T follicular helper cell (primary cell): ENCODE measurements at places on chromosomes 12 and 14.

GRCh38 chr14:35944847-35945246 lies 118.7 kb downstream of the BRMS1L start:
- no peak for DNase-seq

- no peak for DNase-seq
Observed at GRCh38 chr14:80445605-80446004, 234.3 kb upstream of the DIO2 start.

GRCh38 chr12:55658635-55659391 lies 22.1 kb downstream of the OR10P1 start:
- no peak for DNase-seq

- DNase-seq = peak; percentile 14
Observed at GRCh38 chr12:112419297-112420133, 768 bp downstream of the PTPN11 start.

DNA sequence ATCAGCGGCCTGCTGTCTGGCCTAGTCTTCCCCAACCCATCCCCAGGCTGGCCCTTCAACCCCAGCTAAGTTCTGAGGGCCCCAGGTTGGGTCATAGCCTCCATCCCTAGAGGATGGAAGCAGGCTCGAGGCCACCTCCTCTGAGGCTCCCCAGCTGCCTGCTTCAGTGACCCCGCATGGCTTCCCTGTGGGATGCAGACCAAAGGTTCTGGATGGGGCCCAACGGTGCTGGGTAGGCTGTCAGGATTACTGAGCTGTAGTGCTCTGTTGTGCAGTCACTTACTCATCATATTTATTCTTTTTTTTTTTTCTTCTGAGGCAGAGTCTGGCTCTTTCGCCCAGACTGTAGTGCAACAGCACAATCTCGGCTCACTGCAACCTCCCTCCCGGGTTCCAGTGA lies 92.0 kb downstream of the IRF2BPL start:
- no peak for DNase-seq

GRCh38 chr14:74572726-74573301 lies 39.2 kb downstream of the LTBP2 start:
- DNase-seq = no peak

- no peak for DNase-seq
Observed at GRCh38 chr12:112304436-112304835, 77.8 kb downstream of the HECTD4 start.

GRCh38 chr12:18261906-18262305 lies 588 bp downstream of the PIK3C2G start:
- no peak for DNase-seq

DNA sequence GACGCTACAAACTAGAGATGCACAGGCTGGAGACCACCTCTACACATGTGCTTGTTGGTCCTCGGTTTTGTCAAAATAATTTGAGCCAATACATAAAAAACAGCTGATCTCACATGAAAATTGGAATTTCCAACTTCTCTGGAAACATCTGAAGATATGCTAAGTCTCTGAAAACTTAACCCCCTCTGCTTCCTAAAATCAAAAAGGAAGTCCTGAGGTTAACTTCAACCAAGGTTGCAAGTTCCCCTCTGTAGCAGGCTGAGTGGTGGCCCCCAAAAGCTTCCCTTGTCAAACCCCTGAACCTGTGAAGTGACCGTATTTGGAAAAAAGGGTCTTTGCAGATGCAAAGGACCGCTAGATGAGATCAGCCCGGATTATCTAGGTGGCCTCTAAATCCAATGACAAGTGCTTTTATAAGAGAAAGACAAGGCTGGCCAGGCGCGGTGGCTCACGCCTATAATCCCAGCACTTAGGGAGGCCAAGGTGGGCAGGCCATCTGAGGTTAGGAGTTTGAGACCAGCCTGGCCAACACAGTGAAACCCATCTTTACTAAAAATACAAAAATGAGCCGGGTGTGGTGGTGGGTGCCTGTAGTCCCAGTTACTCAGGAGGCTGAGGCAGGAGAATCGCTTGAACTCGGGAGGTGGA lies 32.0 kb upstream of the VPS37B start:
- DNase-seq = no peak

- no peak for DNase-seq
Observed at GRCh38 chr14:69693145-69693544, 73.8 kb upstream of the SRSF5 start.

DNA sequence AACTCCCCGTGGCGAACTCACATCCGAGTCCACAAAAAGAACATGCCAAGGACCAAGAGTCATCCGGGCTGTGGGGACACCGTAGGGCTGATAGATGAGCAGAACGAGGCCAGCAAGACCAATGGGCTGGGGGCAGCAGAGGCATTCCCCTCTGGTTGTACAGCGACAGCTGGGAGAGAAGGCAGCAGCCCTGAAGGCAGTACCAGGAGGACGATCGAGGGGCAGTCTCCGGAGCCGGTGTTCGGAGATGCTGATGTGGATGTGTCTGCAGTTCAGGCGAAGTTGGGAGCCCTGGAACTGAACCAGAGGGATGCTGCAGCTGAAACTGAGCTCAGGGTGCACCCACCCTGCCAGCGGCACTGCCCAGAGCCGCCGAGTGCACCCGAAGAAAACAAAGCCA lies 50.7 kb downstream of the TBC1D30 start:
- no peak for DNase-seq

GRCh38 chr12:46110223-46110611 lies 119.8 kb upstream of the SCAF11 start:
- DNase-seq = no peak

DNA sequence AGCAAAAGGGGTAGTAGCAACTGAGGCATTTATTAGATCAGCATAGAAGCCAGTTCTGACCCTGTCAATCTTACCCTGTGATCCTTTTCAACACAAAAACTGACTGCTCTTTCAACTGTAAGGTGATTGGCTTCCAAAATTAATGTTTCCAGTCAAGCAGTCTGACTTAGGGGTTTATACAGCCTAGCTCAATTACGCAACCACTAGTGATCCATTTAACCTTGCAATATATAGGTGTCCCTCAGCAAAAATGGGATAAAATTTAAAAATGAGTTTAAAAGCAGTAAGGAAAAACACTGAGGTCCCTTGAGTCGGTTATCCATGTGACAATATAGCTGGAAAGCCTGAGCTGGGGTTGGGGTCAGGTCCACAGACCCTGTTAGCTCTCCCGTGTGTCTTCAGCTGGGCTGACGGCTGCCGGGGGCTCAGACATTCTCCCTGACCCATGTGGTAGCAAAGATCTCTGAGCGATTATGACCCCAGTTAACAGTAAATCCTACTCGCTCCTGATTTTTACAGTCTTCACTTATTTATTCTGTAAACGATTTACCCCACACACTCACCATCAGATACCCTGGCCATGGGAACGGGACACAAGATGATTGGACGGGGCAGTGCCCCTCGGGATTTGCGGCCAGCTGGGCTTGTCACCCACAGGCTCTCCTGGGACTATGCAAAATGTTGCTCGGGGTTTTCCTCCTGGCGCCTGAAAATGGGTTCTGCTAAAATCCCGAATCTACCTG lies 16.6 kb downstream of the ADGRD1 start:
- no peak for DNase-seq

GRCh38 chr12:104577581-104577981 lies 120.8 kb downstream of the CHST11 start:
- DNase-seq = no peak

DNA sequence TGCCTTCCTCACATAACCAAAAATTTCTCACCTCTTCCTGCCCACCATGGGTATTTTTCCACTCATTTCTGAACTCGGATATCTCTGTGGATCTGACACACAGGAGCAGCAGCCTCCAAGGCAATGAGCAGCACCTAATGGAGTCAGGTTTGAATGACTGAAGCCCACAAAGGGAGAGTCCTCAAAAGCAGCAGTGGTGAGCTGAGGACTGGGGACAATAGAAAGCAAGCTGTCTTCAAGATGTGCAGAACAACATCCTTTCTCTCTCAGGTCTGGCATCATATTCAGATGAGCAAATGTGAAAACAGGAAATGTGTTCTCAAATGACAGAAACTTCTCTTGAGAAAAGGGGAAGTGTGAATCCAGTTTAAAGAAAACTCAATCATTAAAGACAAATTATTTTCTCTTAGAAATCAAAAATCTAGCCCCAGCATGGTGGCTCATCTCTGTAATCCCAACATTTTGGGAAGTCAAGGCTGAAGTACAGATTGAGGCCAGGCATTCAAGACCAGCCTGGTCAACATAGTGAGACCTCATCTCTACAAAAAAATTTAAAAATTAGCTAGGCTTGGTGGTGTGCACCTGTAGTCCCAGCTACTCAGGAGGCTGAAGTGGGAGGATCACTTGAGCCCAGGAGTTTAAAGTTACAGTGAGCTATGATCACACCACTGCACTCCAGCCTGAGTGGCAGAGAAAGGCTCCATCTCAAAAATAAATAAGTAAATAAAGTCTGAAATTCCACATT lies 54.2 kb downstream of the C12orf42 start:
- no peak for DNase-seq

DNA sequence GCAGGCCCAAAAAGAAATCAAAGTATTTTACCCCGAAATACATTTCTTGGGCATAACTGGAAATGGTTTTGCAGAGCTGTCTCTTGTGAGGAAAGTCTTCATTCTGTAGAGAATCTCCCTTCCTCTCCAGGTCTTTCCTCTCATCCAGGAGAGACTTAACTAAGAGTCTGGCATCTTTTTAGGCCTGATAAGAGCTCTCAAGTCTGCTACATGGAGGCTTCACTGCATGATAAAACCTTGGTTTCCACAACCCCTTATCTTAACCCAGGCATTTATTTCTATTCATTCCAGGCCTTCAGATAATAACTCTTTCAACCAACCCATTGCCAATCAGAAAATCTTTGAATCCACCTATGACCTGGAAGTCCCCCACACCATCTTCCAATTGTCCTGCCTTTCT lies 41.1 kb upstream of the LRRK2 start:
- no peak for DNase-seq

DNA sequence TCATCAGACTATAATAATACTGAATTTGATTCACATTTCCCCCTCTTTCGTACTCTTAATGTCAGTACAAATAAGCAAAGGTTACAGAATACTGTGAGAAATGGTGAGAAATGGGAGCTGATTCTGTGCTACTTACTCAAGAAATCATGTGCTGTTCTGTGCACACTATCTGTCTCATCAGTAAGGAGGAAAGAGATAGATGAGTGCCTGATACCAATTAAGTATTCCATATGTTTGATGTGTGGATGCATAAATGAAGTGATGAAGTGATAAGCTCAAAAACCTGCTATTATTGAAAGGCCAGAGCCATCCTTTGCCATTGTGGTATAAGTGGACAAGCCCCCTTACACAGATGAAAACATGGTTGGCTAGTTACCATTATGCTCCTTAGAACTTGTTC lies 127.7 kb downstream of the PDE3A start:
- no peak for DNase-seq
